ENCODE measurements at places on chromosomes 5 and 9.
A peak's percentile ranks its signal among the peaks of the same experiment; 100 is the strongest.

DNA sequence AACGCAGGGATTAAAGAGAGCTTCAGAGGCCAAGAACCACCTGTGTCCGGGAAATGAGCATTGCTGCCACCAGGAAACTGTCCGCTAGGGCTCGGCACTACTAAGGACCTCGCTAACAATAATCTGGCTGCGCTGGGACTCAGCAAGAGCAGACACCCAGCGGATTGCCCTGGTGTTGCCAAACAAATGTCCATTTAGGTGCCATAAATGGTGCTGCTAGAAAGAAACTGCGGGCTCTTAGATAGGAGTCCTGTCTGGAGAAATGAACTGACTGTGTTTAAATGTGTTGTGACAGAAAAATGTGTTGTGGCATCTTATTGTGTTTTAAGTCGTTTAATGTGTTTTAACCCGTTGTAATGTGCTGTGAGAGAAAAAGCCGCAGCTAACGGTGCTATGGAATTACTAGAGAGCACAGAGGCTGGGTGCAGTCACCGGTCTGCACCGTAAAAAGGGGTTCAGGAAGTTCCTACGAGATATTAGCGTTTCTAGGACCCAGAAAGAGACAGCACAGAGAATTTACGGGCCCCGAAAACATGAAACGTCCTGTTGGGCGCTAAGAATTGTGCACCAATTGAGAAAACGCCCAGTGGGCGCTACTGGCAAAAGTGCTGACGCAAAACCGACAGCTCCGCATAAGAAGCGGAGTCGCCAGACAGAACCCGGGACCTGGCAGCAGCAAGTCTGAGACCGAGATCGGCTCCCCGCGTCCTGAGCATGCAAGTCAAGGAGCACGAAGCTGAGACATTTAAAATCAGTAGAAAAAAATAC lies 90.6 kb downstream of the ANXA2R start:
- DNase-seq = peak; percentile 55

- DNase-seq = no peak
Measured at GRCh38 chr5:96601200-96601599, 61.0 kb upstream of the CAST start.

- DNase-seq = no peak
Measured at GRCh38 chr5:2052687-2053086, 170.0 kb upstream of the IRX4 start.

DNA sequence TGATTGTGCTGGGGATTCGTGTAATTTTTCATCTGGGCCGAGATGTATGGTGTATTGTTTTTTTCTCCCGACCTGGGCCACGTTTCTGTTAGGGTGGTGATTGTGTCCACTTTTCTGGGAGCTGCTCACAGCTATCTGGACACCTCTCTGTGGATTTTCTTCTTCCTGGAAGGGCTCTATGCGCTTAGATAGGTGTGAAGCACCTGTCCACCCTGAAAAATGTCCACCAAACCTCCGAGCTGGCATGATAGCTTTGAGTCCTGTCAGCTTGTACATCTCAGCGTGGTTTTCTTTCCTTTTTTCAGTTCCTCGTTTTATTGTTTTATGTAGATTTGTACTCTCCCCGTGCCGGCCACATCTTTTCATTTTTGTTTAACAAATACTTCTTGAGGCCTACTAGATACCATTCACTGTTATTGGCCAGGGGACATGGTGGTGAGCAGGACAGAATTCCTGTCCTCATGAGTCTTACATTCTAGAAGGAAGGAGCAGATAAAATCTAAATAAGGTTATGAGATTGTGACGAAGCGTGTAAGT lies 1.1 kb downstream of the UGCG start:
- DNase-seq = no peak

- DNase-seq = no peak
Measured at GRCh38 chr5:157997991-157998504, 139.1 kb upstream of the CLINT1 start.

- DNase-seq = no peak
Measured at GRCh38 chr5:13501176-13501575, 443.3 kb downstream of the DNAH5 start.

GRCh38 chr5:139386050-139386438 lies 2.9 kb upstream of the SLC23A1 start:
- no peak for DNase-seq

GRCh38 chr5:52328220-52328806 lies 459.4 kb upstream of the ITGA1 start:
- DNase-seq = no peak

- DNase-seq = no peak
Measured at GRCh38 chr5:145633474-145633873, 201.7 kb downstream of the PRELID2 start.

GRCh38 chr9:123823194-123823947 lies 106.6 kb downstream of the DENND1A start:
- DNase-seq = no peak

- no peak for DNase-seq
Measured at GRCh38 chr5:80975065-80975464, 14.9 kb downstream of the RASGRF2 start.

- no peak for DNase-seq
Measured at GRCh38 chr9:20030671-20031070, 241.8 kb upstream of the SLC24A2 start.

Measured in T-helper 22 cell (primary cell).